ENCODE measurements at places on chromosomes 16 and 17.

DNA sequence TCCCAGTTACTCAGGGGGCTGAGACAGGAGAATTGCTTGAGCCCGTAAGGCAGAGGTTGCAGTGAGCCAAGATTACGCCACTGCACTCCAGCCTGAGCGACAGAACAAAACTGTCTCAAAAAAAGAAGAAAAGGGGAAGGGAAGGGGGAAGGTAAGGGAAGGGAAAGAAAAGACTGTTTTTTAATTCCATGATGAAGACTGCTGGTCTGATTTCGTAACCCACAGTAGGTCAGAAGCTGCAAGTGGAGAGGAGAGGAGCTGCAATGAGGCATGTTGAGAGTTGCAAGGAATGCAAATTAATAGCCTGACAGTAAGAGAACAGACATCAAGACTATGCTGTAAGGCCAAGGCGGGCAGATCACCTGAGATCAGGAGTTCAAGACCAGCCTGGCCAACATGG, 33.3 kb downstream of the HELZ start:
- DNase-seq = peak; percentile 55

- DNase-seq = no peak
Measured at GRCh38 chr17:17073030-17073564, 30.8 kb downstream of the MPRIP start.

- DNase-seq = no peak
Measured at GRCh38 chr17:72056727-72057290, 64.0 kb upstream of the SOX9 start.

GRCh38 chr17:82328141-82328993, 5.2 kb downstream of the SECTM1 start:
- no peak for DNase-seq

DNA sequence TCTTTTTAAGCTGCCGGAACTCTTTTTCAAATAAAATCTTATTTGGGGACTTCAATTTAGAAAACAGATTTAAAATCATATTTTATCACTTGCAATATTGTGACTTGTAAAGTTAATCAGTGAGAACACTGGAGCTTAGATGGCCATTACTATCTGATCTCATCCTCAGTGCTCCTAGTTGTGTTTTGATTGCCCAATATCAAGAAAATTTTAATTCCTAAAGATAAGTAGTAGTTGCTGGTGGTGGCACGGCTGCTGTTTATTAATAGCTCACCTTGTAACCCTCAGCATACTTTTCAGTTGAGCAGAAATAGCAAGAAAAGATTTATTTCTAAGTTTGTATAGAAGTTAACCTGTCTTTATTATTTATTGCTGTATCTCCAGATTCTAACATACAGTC, 124.0 kb downstream of the NLK start:
- no peak for DNase-seq

DNA sequence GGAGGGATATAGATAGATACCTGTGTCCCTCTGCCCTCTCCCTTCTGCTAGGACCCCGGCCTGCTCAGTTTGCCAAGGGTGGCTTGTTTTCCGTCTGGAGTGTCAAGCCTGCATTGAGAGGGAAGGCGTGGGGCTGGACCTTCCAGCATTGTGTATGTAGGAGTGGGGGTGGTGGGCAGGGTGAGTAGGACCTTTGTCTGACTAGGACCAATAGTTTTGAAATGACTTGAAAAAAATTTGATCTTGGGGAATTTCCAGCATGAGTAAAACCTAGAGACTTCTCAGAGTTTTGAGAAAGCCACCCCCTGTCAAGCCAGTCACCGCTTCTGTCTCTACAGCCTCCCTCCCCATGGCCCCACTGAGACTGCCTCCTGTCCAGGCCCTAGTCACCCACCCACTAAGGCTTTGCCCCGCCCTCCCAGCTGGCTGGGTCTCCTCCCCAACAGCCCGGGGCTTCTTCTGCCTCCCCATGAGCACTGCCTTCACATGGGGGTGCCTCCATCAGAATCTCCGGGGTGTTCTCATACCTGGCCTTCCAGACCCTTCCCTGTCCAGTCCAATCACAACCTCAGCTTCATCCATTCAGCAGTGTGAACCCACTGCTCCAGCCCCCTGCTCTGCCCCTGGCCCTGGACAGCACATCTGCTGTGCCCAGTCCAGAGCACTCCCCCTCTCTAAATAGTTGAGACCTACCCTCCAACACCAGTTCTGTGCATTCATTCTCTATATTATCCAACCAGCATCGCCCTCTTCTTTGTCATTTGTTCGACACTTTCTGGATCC, 207.0 kb downstream of the MSI2 start:
- peak; percentile 70 for DNase-seq

DNA sequence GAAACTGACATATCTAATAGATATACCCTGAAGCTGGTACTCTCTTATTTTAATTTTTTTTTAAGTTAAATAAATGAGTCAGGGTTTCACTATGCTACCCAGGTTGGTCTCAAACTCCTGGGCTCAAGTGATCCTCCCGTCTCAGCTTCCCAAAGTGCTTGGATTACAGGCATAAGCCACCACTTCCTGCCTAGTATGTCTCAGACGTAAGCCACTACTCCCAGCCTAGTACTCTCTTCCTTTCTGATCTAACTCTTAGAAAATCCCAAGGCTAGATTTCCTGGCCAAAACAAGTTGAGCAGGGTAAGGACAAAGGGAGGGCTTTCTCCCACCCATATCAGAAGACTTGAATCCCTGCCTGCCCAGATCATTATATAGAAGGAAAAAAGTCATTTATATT, 33.7 kb downstream of the HOXB1 start:
- DNase-seq = peak; percentile 28

GRCh38 chr16:55543472-55543871, 23.0 kb upstream of the CAPNS2 start:
- DNase-seq = peak; percentile 23

GRCh38 chr16:87669672-87670071, 67.4 kb downstream of the JPH3 start:
- no peak for DNase-seq

DNA sequence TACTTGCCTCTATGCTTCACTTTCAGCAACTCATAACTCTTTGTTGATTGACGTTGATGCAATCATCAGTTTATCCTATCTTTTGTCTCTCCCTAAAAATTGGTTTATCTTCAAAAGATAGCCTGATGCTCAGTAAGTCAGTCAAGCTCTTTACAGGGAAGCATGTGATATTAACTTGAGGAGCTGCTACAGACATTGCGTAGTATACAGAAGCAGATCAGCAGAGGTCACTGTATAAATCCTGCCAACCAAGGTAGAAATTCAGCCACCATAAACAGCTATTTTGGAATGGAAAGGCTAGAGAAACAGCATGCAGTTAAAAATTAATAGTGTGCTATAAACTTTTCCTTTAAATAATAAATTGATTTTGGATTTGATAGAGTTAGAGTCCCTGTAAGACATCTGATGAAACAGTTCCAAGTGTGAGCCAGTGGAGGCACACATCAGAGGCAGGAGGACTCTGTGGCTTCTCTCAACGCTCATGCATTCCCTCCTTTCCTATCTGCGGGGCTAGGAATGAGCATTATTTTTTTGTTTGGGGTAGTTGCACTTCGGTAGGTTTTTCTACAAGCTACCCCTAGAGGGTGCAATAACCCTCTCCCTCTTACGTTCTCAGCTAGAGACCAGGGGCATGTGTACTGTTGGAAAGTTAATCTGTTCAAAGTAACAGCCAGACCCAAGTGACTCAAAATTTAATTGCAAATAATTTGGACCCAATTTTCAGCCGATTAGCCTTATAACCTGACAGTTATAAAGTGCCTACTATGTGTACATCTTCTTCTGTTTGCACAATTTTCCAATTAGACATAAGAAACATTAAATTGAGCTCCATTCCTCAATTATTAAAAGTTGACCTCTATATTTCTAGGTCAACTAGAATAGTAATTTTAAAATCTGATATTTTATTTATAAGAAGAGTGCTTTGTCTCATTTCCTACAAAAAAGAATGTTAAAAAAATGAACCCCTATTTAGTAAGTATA, 647.7 kb upstream of the SOX9 start:
- peak; percentile 73 for DNase-seq

GRCh38 chr16:56606071-56606475, 2.3 kb upstream of the MT2A start:
- peak; percentile 65 for DNase-seq

- no peak for DNase-seq
Measured at GRCh38 chr17:72090108-72090507, 30.7 kb upstream of the SOX9 start.

- DNase-seq = peak; percentile 82
Measured at GRCh38 chr17:18261146-18261515, 669 bp downstream of the MIEF2 start.

GRCh38 chr16:2468233-2468724, 2.8 kb upstream of the NTN3 start:
- DNase-seq = peak; percentile 42

DNA sequence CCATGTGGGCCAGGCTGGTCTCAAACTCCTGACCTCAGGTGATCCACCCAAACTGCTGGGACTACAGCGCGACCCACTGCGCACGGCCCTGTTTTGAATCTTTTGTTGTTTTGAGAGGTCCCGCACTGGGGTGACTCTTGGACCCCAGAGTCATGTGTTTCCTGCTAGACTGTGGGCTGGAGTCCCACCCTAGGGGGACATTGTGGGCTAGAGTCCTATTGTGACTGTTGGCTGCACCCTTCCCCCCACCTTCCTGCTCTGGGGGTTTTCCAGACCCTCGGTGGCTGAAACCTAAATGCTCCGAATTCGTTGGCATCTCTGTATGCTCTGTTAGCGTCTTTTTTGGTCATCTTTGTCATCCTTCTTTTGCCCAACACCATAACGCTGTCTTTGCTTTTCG, 16.0 kb downstream of the NUPR1 start:
- no peak for DNase-seq

GRCh38 chr17:45751466-45751865, 32.7 kb upstream of the CRHR1 start:
- DNase-seq = no peak

DNA sequence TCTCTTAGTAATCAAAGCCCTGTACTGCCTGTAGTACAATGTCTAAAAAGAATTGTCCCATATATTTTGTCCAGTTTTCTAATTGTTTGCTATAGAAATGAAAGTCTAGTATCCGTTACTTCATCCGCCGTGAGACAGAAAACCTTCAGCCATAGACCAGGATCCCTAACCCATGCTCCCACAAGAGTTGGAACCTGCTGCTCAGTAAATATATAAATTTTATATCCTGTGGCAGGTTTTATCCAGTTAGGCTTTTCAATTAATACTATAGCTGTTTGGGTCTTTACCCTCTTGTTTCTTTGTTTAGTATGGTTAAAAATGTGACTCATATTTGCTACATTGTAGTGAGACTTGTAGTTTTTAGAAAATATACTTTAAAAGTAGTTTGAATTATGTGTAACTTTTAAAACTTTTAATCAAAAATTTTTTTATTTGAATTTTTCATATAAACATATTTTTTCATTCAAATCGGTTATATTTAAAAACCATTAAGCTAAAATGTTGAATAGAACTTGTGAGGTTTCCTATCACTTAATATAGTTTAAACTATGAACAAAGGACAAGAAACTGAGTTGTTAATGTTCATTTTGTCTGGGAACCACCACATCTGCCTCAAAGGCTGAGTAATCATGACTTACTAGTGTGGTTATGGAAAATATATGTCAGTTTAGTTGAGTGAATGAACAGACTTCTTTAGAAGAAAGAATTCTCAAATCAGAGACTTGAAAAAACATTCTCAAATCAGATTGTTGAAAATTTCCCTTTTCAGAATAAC, 54.8 kb downstream of the VMP1 start:
- DNase-seq = peak; percentile 45

DNA sequence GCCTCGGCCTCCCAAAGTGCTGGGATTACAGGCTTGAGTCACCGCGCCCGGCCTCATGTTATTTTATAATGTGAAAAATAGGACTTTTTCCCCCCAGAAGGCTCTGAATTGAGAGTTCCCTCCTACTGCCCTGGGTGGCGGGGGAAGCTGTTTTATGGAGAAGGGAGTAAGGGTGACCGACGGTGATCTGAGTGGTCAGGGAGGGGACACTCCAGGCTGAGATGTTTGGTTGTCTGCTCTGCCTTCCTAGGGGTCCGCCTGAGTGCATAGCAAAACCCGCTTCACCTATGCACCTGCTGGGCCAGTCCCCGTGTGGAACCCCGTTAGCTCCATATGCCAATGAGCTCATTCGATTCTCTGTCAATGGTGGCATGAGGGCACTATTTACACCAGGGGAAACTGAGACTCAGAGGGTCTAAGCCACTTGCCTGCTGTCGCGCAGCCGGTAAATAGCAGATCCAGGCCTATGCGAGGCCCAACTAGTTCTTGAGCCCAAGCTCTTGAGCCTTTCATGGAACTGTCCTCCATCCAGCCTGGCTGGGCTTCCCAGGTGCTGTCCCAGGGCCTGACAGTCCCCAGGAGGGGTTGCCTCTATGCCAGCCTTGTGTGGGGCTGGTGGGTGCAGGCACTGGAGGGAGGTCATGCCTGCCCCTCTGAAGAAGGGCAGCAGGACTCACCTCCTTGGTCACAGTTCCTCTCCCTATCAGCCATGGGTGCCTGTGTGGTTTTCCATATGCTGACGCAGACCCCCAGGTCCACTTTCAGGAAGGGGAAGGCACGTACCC, 1.7 kb upstream of the GJD3 start:
- DNase-seq = no peak

GRCh38 chr17:19319771-19320505, 42.6 kb downstream of the B9D1 start:
- no peak for DNase-seq

- no peak for DNase-seq
Measured at GRCh38 chr17:20032636-20033035, 23.5 kb downstream of the SPECC1 start.

- DNase-seq = no peak
Measured at GRCh38 chr16:49524947-49525315, 151.3 kb downstream of the C16orf78 start.

DNA sequence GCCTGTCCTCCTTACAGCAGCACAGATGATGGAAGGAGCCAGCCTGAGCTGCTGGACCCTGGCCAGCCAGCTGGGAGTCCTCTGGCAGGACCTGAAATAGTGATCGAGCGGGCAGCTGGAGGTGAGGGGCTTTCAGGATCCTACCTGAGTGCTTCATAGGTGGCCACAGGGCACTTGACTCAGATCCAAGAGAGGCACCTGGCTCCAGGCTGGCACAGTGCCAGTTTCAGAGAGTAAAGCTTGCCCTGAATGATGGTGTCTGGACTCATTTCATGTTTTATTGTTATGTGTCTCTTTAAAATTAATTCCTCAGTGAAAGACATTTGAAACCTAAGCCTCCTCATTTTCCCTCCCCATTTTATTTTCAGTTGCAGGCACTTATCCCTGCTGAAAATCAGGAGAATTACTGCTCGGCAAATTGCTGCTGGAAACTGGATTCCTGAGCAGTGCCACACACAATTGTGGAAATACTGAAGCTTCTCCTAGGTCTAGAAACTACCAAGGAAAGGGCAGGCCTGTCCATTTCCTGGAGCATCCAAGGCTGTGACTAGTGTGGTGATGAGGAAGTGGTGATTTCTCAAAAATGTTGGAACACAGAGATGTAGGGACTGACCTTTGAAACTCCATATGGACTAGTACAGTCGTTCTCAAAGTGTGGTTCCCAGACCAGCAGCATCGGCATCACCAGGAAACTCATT, 16.1 kb upstream of the ADAMTS18 start:
- no peak for DNase-seq
